ENCODE measurements at places on chromosomes 4 and X.

- no peak for DNase-seq
Measured at GRCh38 chr4:74319470-74319869, 11.2 kb downstream of the EPGN start.

- DNase-seq = no peak
Measured at GRCh38 chr4:30073011-30073710, 647.0 kb upstream of the PCDH7 start.

DNA sequence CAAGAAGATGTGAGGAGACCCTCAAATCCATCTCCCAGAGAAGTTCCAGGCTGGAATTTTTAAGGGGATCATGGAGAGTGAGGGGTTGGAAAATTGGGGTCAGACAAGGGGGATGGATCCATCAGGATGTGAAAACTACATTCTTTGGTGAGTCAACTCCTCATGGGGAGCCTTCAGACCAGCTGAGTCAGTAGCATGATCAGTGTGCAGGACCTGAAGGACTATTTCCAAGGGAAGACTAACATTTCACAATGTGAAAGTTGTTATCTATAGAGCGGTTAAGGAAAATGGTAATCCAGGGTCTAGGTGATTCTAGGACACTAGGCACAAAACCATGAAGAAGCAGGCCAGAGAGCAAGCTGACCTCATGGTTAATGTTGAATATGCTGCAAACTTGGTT, 38.6 kb upstream of the CEP135 start:
- DNase-seq = no peak

DNA sequence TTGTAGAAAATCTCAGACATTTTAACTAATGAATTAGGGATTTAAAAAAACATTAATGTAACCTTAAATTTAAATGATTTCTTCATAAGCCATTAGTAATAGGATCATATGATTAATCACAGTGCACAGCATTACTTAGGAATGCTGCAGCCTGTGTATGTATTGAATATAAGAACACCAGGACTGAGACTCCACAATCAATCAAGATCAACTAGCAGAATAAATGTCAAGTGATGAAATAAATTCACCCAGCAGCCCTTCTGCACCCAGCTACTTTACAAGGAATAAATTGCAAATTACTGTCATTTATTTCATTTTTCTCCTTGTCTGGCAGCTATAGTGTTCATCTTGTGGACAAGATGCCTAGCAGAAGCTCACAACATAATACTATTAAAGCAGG, 46.5 kb downstream of the NEIL3 start:
- no peak for DNase-seq

GRCh38 chrX:119101168-119101567, 26.4 kb downstream of the KIAA1210 start:
- no peak for DNase-seq

GRCh38 chr4:1670279-1670678, 13.8 kb downstream of the FAM53A start:
- DNase-seq = no peak

GRCh38 chrX:118338930-118339329, 7.0 kb upstream of the WDR44 start:
- DNase-seq = no peak

- no peak for DNase-seq
Measured at GRCh38 chr4:153261461-153261860, 57.2 kb downstream of the TRIM2 start.

DNA sequence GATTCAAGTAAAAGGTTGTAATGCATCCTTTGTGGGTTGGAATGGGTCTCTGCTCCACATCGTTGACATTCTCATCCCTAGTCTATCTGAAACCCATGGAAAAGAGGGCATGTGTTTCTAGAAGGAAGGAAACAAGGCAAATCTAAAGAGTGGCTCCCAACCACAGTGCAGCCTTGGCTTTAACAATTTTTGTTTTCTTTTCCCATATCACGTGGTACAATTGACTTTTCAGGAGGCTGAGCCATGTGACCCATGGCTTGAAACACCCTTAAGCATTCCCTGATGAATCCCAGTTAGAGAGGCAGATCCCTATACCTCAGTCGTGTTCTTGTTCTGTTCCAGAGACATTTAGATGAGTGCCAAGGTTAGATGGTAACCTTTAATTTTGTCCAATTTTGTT, 12.8 kb downstream of the DCUN1D4 start:
- DNase-seq = no peak

Measured in CD8-positive, alpha-beta T cell (primary cell).